ENCODE measurements at places on chromosomes 5 and 9.

DNA sequence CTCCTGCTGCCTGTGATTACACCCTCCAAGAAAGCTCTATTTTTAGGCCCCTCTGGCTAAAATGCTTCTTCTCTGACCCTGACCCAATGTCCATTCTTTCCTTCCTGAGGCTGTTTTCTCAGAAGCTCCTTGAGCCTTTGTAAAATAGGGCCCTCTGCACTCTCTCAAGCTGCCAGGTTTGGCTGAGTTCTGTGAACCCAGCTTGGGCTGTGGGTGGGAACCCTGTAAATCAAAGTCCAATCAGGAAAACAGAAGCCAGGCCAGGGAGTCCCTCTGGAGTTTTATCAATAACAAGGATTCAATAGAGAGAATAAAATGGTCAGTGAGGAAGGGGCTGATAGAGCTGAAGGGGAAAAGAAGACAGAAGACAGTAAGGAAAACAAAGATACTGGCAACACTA is 43.7 kb upstream of the ERCC6L2 start:
- no peak for DNase-seq

- no peak for DNase-seq
Observed at GRCh38 chr9:137971477-137972138, 94.0 kb downstream of the CACNA1B start.

DNA sequence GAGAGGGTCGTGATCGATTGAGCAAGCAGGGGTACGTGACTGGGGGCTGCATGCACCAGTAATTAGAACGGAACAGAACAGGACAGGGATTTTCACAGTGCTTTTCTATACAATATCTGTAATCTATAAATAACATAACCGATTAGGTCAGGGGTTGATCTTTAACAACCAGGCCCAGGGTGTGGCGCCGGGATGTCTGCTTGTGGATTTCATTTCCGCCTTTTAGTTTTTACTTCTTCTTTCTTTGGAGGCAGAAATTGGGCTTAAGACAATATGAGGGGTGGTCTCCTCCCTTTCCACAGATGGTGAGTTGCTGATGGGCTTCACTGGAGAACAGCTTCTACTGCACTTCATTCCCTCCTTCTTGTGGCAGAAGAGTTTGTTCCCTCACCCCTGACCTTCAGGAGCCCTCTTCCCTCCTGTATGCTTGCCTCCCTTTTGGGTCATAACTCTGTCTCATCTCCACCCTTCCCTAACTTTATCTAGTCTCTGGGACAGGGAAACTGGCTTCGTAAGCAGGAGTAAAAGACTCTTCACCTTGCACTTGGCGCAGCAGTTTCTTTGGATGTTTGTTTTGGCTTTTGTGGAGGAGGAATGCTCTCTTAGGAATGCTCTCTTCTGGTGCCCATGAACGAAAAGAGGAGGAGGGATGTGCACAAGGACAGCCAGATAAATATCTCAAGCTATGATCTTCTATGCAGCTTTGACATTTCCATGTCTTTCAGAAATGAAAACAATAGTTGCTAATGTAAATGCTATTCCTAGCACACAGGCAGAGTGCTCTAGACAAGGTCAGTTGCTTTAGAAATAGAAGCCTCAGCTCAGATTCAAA is 139.8 kb upstream of the RPS23 start:
- no peak for DNase-seq

DNA sequence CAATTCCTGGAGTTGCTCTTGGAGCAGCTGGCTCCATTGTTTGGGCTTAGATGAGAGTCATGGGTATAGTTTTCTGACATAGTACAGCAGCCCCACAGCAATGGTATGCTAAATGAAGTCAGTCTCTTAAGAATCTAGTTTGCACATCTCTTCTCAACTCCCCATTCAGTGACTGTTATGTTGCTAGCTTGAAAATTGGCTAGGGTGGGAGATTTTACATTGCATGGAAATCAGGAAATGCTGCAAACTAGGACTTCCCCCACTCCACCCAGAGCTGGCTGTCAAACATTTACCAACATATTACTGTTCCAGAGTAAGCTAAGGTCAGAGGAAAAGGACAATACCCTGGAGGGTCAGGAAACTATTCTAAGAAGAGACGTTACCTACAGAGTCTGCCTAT is 17.6 kb upstream of the FCHO2 start:
- no peak for DNase-seq

DNA sequence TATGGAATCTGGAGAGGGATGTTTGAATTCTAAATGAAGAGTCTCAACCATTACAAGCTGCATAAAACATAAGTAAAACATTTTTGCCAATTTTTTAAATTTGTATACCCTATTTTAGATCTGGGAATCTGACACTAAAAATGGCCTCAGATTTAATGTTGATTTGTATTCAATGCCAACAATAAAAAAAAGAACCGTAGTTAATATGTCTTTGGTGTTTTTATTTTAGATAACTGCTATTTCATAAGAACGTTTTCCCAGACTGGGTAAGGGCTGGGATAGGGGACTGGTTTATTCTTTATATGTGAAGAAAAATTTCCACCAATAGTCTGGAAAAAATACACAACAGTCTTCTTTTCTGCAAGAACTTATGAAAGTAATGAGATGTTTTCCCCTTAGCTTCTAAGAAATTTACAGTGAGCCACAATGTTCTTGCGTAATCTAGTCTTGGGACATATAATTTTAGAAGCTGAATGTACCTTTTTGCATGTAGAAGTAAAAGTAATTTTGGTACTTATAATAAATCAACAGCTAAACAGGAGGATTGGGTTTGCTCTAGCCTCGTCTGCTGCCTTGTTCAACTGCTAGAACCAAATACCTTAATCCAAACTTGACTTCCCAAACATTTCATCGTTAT is 244.6 kb upstream of the EFNA5 start:
- DNase-seq, result no peak

- no peak for DNase-seq
Observed at GRCh38 chr9:71684566-71684965, 83.7 kb downstream of the CEMIP2 start.

DNA sequence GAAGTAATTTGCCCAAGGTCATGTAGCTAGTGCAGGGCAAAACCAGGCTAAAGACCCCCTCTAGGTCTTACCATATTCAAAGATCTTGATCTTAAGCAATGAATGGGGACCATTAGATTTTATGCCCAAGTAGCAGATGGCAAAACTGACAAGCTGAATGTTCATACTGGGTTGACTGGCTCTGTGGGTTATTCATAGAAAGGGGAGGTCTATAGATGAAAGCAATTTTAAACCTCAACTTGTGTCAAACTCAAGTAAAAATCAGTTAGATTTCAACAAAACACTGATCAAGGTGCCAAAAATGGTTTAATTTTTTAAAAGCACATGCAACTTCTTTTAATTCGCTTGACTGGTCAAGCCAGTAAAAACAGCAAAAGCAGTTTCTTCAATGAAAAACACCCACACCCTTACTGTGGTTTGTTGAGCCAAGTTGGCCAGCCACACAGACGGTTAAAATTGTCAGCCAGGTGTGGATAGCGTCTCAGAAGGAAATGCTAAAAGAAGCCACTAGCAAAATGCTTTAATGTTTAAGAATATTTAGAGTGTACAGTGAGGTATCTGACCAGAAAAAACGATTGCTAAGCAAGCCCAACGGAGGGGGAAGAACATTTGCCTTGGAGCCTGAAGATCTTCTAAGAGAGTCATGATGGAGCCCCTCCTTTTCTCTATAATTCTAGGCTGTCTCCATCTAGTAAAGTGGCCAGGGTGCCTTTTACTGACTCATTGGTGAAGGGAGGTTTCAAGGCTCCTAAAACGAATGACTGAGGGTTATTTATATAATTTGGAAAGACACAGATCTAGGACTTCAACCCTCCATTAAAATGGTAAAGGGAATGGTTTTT is 539.6 kb upstream of the CLINT1 start:
- no peak for DNase-seq

- DNase-seq, result no peak
Observed at GRCh38 chr5:155260798-155261197, 247.2 kb downstream of the KIF4B start.

- DNase-seq, result no peak
Observed at GRCh38 chr9:129701549-129701948, 36.1 kb downstream of the PRRX2 start.

GRCh38 chr5:36279054-36279698 is 22.5 kb downstream of the RANBP3L start:
- DNase-seq, result no peak

GRCh38 chr5:91478096-91478495 is 95.0 kb upstream of the ARRDC3 start:
- DNase-seq, result no peak

GRCh38 chr5:132865668-132866341 is 464 bp downstream of the GDF9 start:
- no peak for DNase-seq

GRCh38 chr9:124260769-124261603 is 3.2 kb downstream of the NEK6 start:
- no peak for DNase-seq

DNA sequence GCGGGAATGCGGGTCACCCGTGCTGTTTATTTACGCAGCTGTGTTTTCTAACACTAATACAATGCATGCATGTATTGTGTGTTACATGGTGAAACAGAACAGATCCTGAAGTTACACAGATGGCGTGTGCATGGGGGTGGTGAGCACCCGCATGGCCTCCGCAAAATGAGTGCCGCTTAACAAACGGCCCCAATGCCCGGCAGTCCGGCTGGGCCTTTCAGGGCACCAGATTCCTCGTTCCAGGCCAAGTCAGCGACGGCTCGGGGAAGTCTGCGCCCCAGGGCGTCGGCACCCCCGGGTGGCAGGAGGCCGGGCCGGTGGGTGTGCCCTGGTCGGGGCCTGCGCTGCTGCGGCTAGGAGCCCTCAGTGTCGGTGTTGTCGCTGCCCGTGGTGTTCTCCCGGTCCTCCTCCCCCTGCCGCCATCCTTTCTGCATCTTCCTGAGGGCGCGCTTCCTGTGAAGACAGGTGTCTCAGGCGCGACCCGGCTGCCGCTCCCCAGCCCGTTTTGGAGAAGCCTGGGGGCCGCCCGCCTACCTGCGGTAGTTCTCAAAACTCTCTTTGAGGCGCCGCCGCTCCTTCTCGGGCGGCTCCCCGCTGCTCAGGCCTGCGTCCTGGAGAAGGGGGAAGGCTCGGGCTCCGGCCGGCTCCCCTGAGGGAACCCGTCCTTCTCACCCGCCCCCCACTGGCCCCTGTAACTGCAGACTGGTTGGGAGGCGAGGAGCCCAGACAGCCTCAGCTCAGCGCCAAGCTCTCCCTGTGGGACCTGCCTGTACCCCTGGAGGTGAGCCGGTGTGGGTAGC is 605 bp upstream of the DNLZ start:
- no peak for DNase-seq

DNA sequence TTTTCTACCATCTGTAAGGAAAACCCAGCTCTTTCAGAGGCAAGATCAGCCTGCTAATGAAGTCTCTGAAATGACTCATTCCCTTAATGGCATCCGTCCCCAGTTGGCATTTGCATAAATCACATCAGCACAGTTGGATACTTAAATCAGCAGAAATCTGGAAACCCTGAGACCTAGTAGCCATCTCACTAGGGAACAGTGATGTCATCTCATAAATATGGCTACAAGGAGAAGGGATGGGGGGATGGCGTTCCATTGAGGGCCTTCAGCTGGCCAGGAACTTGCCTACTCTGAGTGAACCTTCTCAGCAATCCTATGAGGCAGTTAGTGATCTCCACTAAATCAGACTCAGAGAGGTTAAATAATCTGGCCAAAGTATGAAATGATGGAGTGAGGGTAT is 81.8 kb downstream of the CMYA5 start:
- no peak for DNase-seq

GRCh38 chr9:108197899-108198298 is 657.9 kb downstream of the ACTL7B start:
- DNase-seq, result no peak

DNA sequence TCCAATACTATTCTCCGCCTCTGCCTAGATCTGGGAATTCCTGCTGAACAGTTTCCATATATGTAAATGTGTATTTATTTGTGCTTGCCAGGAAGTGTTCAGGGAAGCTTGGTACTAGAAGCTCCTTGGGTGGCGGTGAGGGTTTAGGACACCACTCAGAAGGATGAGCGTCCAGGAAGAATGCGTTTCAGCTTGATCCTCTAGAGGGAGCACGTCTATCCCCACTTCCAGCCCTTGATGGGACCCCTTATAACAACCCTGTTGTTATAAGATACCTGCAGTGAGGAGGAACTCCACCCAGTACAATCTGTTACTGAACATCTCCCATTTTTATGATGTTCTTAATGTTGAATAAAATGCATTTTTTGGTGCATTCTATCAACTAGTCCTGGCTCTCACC is 88.9 kb downstream of the CYFIP2 start:
- no peak for DNase-seq

DNA sequence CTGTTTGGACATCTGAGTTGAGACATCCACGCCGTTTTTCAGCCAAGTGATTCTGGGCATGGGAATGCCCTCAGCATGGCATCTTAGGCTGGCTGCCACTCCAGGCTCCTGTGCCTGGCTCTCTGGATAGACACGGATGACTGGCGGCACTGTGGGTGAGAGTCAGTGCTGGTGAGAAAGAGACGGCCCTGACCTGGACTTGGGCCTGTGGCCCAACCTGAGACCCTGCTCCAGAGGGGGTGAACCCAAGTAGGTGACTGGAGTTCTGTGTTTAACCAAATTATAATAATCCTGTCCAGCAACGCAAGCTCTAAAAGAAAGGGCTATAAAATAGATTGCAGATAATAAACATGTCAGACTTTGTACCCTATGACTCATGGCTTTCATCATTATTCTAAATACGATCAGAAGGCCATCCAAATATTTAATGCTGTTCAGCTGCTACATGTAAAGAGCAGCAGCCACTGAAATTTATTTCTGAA is 173.9 kb downstream of the HSPA4 start:
- DNase-seq, result no peak

DNA sequence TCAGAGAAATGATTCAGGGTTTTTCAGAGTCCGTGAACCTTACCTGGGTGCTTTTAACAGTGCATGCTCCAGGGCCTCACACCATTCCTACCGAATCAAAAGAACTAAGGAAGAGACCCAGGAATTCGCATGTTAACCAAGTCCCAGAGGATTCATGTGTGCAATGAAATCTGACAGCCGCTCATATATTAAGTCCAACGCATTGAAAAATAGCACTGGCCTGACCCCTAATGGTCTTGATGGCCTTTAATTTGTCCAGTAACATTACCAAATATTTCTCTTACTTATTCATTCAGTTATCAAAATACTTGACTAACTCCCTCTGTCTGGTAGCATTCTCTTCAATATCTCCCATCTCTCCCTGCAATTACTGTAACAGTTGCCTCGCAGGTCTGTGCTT is 55.0 kb upstream of the MARCHF11 start:
- no peak for DNase-seq

DNA sequence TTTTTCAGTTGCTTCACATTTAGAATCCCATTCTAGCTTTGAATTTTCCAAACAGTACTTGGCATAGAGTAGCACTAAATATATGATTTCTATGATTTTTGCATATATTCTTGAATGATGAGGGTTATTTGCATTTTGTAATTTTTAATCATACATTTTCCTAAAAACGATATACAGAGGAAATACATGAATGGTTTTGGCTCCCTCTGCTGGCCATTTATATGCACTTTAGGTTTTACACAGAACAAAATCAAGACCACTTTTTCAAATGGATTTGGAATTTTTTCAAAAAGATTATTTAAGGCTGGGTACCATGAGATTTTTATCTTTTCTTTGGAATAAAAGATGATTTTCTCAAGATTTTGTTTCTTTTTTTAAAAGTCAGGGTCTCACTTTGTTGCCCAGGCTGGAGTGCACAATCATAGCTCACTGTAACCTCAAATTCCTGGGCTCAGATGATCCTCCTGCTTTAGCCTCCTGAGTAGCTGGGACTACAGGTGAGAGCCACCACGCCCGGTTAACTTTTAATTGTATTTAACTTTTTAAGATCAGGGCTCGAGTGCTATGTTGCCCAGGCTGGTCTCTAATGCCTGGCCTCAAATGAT is 16.7 kb upstream of the COMMD10 start:
- no peak for DNase-seq

GRCh38 chr5:157665467-157666070 is 5.8 kb upstream of the C5orf52 start:
- DNase-seq, result no peak

- DNase-seq, result no peak
Observed at GRCh38 chr9:107935931-107936330, 446.4 kb upstream of the KLF4 start.

Measured in stimulated activated CD4-positive, alpha-beta T cell treated with anti-CD3 and anti-CD28 coated beads, TNF-alpha, amount 100 ng/mL, for 1 hour (primary cell).